Dermis microvascular lymphatic vessel endothelial cell (primary cell): ENCODE measurements at places on chromosomes 12 and 14. TPM values are rescaled to one million over a fixed set of nuclear protein-coding genes. Genes with fewer than 3 reads are reported as not detected.

The PPFIA2 gene
- total RNA-seq = not detected in 2 replicates

The IL26 gene
- not detected in 2 replicates for total RNA-seq

The NR4A1 gene
- 0.77 and 1.1 TPM in 2 replicates for total RNA-seq

The RERG gene
- total RNA-seq = not detected in 2 replicates

The HOXC5 gene
- total RNA-seq = not detected in 2 replicates

The SMOC1 gene
- 0.90 and 2.3 TPM in 2 replicates for total RNA-seq

The DDHD1 gene
- total RNA-seq = 6.4 and 10.4 TPM in 2 replicates

The DUSP6 gene
- 298 and 528 TPM in 2 replicates for total RNA-seq

The GALNT8 gene
- under 0.01 and 0.13 TPM in 2 replicates for total RNA-seq

- DNase-seq = no peak
These were observed 117.2 kb upstream of the PMCH start for GRCh38 chr12:102314821-102315220.

DNA sequence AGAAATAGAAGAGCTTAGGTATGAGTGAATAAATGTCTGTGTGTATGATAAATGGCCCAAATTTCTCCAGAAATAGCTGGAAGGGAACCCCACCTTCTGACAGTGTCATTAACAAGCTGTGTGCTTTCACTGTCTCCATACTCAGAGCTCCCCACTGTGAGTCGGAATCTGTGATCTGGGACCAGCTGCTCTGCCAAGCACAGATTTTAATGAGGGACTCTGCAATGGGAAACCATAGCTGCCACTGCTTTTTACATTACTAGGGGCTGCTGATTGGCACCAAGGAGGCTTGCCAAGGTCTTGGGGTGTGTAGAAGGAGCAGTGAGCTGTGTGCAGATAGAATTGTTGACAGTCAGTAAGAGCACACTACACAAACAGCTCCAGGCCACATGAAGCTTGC is 244.2 kb upstream of the CCDC196 start:
- no peak for DNase-seq

DNA sequence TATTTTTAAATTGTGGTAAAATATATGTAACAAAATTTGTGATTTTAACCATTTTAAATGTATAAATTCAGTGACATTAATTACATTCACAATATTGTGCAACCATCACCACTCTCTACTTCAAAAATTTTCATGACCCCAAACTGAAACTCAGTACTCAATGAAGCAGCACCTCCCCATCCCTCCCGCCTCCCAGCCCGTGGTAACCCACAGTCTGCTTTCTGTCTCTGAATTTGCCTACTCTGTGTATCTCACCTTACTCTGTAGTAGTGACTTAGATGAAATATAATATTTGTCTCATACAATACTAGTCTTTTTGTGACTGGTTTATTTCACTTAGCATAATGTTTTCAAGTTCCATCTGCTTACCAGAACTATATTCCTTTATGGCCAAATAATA is 36.2 kb downstream of the EML1 start:
- DNase-seq = no peak

- DNase-seq = no peak
These were observed 4.5 kb downstream of the B4GALNT1 start for GRCh38 chr12:57628280-57629191.

- no peak for DNase-seq
These were observed 29.0 kb downstream of the CCDC60 start for GRCh38 chr12:119363490-119363889.

- DNase-seq = no peak
These were observed 12.6 kb upstream of the RNASE4 start for GRCh38 chr14:20671597-20672283.

DNA sequence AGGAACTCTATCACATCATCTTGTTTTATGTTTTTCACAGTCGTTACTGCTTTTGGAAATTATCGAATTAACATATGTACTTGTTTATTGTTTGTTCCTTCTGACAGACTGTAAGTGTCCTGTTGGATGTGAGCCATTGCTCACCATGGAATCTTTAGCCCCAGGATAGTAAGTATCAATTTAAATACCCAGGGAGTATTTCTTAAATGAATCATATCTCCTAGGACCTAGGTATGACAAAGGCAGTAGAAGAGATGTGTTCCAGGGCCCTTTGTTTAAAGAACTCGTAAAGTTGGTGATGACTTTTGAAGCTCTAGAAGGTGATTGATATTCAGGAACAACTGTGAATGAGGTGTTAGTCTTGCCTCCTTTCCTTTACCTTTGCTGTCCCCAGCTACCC is 30.3 kb upstream of the STRAP start:
- no peak for DNase-seq

- no peak for DNase-seq
These were observed 4.4 kb downstream of the MNAT1 start for GRCh38 chr14:60738843-60739508.

DNA sequence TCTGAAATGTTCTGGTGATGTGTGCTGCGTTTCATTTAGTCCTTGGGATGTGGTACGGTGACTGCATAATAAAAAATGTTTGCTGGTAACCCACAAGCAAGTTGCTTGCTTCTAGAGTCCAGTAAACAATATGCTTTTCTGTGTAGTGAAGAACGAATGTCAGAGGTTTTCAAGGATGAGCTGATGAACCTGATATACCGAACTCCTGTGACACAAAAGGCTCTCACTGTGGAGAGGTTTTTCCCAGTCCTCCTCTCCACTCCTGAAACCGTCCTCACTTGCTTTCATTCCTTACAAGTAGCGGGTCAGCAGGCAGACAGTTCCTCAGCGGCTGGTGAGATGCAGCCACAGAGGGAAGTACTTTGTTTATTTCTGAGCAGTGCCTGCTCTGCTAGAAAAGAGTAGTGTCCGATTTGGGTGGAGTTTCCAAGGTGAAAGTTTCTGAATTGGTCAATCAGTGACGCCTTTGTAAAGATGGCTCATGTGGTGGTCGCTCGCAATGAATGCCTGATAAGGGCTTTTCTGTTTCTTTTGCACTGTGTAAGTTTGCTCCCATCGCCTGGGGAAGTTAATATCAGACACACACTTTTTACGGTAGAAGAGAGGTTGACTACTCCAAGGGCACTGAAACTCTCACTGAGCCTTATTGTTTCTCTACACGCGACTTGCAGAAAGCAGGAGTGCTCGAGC is 3.0 kb downstream of the ETV6 start:
- DNase-seq = peak; percentile 42

GRCh38 chr12:92784797-92785562 is 82.2 kb downstream of the PLEKHG7 start:
- peak; percentile 78 for DNase-seq

GRCh38 chr14:104542871-104543830 is 36.4 kb upstream of the C14orf180 start:
- no peak for DNase-seq

- no peak for DNase-seq
These were observed 23.3 kb downstream of the LRTM2 start for GRCh38 chr12:1843641-1844005.

DNA sequence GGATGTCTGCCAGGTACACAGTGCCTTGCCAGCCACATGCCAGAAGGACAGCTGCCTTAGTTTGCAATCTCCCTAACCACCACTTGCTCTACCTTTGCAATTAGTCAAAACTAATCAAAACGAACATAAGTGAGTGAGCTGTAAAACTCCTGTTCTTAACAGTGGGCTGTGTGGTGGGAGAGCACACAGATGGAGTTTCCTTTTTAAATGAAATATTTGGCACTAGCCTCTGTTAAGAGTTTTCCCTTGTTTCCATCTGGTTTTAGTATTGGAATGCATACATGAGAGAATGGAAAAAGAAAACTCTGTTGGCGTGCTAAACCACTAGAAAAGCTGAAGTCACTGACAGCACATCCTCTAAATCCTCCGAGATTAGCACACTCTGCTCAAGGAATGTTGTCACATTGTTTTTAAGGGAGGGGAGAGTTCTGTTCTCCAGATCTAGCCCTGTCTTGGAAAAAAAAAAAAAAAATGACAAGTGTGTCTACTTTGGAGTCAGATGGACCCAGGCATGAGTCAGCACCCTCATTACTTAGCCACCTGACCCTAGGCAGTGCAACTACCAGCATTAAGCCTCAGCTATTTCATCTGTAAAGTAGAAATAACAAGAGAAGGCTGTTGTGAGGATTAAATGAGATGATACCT is 83.9 kb downstream of the STXBP6 start:
- DNase-seq = no peak

DNA sequence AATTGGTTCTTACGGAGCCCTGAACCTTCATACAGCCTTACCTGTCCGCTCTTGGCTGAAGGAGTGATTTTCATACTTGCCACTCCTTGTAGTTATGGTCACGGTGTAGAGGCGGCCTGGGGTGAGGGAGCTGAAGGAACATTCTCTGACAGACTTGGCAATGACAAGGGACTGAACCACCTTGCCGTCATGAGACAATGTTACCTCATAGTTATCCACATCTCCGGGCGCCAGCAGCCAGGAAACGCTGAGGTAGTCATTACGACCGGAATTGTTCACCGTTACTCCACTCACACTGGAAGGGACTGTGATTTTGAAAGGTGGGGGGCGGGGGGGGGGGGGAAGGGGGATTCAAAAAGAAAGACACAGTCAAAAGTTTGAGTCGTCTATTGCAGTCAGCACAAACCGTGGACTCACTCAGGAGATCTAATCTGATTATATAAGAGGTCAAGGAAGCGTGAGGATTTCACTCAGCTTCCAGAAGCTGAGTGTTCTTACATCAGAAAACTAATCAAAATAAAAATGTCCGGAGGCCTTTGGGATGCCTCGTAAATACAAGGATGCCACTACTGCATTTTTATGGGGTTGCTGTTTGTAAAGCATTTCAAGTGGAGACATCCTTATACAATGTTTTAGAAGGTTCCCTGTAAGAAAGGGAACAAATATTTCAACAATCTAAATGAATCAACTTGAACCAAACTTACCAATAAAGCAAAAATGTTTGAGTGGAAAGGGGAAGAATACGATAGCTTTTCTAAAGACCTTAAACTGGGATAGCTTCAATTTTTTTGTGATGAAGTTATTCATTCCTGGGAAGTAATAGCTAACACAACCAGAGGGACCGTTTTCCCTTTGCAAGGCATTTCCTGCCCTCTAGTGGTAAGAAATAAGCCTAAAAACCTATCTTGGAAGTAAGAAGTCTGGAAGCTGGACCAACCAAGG is 60.6 kb downstream of the PTPRB start:
- peak; percentile 18 for DNase-seq

GRCh38 chr12:117832459-117833457 is 136.0 kb downstream of the KSR2 start:
- no peak for DNase-seq

DNA sequence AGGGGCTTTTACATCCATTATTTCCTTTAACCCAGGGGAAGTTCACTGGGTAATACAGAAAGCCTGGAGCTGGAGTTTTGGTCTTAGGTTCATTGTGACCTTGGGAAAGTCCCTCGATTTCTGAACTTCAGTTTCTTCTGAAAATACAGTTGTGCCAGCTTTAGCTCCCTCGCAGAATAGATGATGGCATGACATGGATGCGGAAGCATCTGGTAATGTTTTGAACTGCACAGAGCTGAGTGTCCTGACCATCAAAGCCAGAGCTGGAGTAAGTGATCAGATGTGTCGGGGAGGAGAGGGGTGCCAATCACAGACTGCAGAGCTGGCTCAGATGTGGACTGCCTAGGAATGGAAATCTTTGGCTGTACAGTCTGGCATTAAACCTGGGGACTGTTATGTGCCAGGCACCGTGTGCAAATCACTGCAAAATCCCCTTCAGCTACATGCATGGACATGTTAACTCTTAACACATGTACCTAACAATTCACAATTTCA is 180.9 kb downstream of the ETV6 start:
- DNase-seq = no peak

GRCh38 chr12:121064116-121064515 is 25.1 kb upstream of the OASL start:
- DNase-seq = no peak

DNA sequence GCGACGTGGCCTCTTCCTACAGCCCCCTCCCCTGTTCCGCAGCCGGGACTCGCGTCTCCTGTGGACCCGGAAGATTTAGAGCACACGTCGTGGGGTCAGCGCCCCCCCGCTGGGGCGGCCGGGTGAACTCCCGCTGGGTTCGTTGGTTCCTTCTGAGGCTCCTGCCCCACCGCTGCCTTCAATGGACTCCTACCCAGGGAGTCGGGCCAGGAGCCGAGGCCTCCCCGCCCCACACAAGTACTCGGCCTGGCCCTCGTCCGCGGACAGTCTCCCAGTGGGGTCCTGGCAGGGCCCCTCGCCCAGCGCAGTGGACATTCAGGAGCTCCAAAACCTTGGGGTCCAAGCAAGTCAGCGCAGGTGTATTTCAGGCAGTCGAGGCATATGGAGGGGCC is 1.2 kb downstream of the MMP17 start:
- no peak for DNase-seq

DNA sequence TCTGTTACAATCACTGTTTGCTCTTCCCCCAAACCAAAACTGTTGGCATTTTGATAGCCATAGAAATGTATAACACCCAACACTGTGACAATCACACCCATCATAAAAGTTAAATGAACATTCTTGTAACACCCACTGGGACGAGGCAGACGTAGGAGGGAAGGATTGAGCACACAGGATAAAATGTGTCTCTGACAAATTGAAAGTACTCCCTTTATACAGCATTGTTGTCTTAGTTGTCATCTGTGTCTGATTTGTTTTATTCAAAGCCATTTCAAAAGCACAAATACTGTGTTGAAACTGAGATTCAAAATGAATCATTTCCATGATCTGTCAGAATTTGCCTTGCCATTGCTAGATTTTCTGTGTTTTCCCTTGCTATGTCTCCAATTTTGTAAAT is 436.3 kb downstream of the TMTC2 start:
- DNase-seq = no peak
